ENCODE measurements at places on chromosomes 16 and 17. TPM values are rescaled to one million over a fixed set of nuclear protein-coding genes. Genes with fewer than 3 reads are reported as not detected.

- DNase-seq = no peak
- no peak overlapping the region for H3K27ac ChIP-seq
- peaks cover 34% of the 10 kb centered on the region for H3K27me3 ChIP-seq
- H3K4me3 ChIP-seq = peak overlapping the region; percentile 66
Observed at GRCh38 chr16:68447653-68448359, 502 bp downstream of the SMPD3 start.

DNA sequence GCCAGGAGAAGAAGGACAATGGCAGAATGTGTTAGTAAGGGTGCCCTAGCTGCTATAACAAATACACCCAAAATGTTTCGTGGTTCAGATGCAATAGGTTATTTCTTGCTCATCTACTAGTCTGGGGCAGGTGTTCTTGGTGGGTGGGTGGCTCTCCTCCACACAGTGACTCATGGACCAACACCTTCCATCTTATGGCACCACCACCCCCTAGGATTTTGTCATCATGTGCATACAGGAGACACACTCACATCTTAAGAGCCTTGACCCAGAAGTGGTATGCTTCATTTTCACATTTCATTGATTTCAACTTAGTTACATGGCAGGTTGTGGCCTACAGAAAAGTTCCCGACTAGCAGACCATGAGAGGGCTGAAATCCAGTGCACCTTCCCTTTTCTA is 114.7 kb downstream of the AMFR start:
- DNase-seq = no peak
- no peak overlapping the region for H3K4me3 ChIP-seq
- H3K27ac ChIP-seq = no peak overlapping the region

GRCh38 chr17:63426917-63427308 is 19.2 kb downstream of the CYB561 start:
- no peaks in the 10 kb centered on the region for H3K36me3 ChIP-seq
- H3K4me3 ChIP-seq = no peak overlapping the region
- H3K27ac ChIP-seq = no peak overlapping the region
- peaks cover 35% of the 10 kb centered on the region for H3K4me1 ChIP-seq

DNA sequence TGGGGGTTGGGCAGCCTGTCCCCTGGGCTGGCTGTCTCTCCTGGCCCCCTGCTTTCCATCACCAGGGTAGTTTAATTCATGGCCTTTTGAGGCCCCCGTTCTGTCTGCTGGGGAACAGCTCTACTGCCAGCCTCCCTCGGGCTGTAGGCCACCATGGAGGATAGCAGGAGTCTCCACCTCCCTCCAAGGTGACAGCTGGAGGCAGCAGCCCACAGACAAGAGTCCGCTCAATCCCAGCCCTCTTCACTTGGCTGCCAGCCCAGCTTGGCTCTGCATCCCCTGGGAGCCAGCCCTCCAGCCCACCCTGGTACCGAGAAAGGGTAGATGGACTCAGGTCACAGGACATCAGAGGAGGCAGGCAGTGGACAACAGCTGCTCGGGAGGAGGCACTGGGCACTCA is 194.6 kb upstream of the SDK2 start:
- DNase-seq = no peak
- no peak overlapping the region for H3K27ac ChIP-seq
- peaks cover 5% of the 10 kb centered on the region for H3K27me3 ChIP-seq

The NOD2 gene
- total RNA-seq = 0.34 TPM
